Fibroblast of skin of back (primary cell): ENCODE measurements at places on chromosomes 12 and 14.

GRCh38 chr12:120331390-120331789 lies 3.8 kb upstream of the PLA2G1B start:
- no peak for DNase-seq

- no peak for DNase-seq
Observed at GRCh38 chr12:51374361-51374760, 16.8 kb downstream of the GALNT6 start.

GRCh38 chr12:24255920-24256665 lies 306.6 kb upstream of the SOX5 start:
- no peak for DNase-seq

DNA sequence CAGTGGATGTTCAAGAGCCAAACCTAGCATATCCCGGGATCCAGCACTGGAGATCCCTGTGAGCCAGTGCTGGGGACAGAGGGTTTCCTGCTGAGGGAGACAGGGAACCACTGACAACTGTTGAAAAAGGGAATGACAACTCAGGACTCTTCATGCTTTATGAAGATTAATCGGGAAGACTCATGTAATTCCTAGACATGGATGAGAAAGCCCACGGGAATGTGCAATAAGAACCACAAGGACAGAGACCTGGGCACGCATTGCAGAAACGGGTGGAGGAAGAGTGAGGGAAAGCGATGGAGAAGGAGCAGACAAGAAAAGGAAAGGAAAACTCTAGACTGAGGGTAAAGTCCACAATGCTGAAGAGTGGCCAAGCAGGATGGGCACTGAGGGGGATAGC lies 296.0 kb downstream of the PCNX1 start:
- DNase-seq: peak; percentile 75
